ENCODE measurements at places on chromosomes 7 and 10.

DNA sequence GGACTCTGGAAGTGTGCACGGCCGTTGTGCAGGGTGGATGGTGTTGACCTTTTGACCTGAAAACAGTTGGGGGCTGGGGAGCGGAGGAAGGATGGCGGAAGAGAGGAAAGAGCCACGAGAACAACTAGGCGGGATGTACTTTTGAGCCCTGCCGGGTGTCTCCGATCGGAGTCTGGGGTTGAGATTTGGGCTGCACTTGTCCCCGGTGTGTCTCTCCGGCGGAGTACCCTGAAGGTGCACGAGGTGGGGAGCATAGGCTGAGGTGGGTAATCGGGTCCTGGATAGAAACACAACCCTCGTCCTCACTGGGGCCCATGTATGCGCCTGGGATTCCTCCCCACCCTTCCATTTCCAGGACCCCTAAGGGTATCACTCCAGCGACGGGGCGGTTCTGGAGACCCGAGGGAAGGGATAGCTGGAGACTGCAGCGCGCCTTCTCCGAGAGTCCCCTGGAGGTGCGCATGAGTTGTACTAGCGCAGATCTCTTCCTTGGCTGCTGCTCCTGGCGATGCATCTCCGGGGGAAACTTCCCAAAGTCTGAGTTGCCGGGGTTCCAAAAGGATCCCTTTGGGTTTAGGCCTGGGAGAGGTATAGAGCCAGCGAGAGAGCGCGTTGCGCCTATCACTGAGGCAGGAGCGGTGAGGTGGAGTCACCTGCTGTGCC is 4.6 kb upstream of the HMX2 start:
- DNase-seq: no peak

GRCh38 chr7:100670074-100670473 is 3.5 kb upstream of the GNB2 start:
- no peak for DNase-seq

DNA sequence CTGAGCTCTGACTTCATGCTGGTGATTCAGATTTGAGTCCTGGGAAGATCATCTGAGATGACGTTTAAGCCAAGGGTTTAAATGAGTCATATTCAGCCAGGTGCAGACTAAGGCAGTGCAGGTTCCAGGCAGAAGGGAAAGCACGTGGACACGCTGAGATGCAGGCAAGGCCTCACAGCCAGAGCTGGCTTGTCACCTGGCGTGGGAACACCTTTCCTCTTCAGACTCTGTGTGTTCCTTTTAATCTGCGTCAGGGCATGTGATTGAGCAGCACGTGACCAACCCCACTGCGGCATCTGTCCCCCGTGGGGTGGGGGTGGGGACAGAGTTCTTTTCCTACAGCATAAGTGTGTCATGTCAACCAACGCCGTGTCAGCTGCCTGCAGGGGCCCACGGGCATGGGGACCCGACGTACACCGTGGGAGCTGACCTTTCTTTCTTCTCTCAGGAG is 10.7 kb upstream of the IDI2 start:
- no peak for DNase-seq

- no peak for DNase-seq
Observed at GRCh38 chr7:12583922-12584321, 13.4 kb downstream of the SCIN start.

- DNase-seq: no peak
Observed at GRCh38 chr7:41492603-41493002, 210.3 kb downstream of the INHBA start.

DNA sequence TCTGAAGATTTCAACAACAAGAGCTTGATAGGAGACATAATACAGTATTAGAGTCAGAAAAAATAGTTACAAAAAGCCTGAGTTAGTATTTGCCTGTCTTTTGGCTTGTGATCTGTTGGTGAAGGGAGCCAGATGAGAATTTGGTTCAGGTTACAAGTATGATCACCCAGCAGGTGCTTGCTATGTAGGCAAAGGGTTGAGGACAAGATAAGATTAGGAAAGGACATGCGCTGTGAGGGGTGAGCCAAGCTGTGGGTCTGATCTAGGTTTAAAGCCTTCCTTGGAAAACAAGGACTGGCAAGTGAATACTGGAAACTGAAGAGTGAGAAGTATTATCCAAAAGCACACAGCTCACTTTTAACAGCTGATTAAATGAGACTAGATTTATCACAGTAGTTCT is 28.7 kb upstream of the CD36 start:
- DNase-seq: no peak

Measured in CD4-positive, alpha-beta T cell treated with Interleukin-4 for 1 hour (primary cell).